MV-4-11 (cell line): ENCODE measurements at places on chromosomes 5 and 9.

- DNase-seq: peak; percentile 85
These were observed 8.1 kb downstream of the MTMR12 start for GRCh38 chr5:32304622-32305021.

GRCh38 chr9:123063177-123063598, 29.7 kb downstream of the GPR21 start:
- DNase-seq: no peak

GRCh38 chr5:115262011-115262320, 711 bp downstream of the PGGT1B start:
- no peak for DNase-seq

- no peak for DNase-seq
These were observed 244.7 kb downstream of the ICE1 start for GRCh38 chr5:5667136-5667554.

DNA sequence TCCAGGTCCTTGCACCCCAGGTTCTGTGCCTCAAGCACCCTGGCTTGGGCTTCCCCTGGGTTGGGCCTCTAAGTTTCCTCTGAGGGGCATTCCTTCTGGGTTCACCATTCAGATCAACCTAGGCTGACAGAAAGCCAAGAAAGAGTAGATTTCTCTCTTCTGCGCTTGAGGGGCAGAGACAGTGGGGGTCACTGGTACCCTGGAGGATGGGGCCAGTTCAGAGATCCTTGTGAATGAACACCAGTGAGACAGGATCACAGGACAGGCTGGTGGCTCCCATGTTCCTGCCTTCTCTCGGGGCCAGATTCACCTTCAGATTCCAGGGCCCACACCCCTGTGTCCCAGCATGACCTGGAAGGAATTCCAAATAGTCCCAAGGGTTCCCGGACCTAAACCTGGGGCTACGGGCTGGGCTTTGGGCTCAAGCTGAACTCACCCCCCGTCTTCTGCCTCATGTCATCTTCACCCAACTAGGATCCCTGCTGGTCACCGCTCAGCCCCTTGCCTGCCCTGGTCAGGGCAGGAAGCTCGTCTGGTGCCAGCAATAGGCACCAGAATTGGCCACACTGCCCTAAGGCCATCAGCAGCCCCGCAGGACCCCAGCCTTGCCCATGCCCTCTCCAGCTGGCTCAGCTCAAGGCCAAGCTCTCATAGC, 91.8 kb upstream of the MVB12B start:
- no peak for DNase-seq

DNA sequence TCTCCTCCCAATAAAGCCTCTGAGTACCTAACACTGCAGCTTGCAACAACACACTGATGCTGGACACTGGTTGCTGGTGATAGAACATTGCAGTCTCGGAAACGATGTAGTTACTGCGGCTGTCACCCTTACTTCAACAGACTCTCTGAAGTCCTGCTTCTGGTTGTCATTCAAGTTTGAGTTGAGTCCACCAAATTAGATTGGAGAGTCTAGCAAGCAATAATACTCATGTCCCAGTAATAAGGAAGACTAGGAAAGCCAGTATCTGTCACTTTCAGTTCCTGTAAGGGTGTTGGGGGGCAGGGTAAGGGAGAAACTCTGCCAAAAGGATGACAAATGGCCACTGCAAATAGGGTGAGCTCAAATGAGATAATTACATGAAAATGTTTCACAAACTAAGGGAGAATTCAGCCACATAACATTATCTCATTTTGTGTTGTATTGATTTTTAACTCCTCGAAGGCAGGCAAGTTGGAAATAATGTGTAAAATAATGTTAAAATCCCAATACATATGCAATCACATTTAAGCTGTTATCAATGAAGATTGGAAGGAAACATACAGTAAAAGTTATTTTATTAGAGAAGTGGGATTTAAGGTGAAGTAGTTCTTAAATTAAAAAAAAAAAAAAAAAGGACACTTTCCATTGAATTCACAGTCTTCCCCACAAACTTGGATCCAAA, 849 bp upstream of the IFT74 start:
- DNase-seq: peak; percentile 84

- no peak for DNase-seq
These were observed 50.2 kb upstream of the SEMA4D start for GRCh38 chr9:89548071-89548638.

GRCh38 chr9:9574080-9574479, 1038.7 kb downstream of the PTPRD start:
- DNase-seq: no peak

DNA sequence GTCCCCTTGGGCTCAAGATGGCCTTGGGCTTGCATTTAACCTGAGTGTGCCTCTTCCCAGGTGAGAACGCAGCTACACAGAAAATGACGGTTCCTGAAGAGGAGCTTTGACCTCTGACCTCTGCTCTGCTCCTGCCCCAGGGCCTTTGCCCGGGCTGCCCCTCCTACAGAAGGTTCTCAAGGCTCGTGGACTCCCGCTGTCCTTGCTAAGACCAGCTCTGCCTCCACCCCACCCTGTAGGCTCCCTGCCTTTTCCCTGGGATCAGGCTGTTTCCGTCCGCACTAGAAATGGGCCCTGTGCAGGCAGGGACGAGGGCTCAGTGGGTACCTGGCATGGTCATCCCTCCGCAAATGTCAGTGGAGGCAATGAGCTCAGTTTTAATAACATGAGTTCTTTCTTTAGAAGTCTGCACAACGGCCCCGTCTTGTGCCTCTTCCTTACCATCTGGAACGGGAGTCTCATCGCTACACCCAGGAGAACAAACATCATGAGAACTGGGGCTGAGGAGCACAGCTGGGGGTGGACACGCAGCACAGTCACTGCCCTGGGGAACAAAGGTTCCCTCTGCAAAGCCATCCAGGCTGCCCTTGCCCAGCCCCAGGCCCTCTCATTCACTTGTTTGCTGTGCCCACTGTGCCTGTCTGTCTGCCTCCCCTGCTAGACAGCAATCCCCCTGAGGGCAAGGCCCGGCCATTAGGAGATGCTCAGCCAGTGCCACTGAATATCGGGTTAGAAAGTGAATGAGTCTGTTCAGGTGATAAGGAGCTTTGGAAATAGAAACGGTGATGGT, 26.7 kb upstream of the LPCAT1 start:
- no peak for DNase-seq

DNA sequence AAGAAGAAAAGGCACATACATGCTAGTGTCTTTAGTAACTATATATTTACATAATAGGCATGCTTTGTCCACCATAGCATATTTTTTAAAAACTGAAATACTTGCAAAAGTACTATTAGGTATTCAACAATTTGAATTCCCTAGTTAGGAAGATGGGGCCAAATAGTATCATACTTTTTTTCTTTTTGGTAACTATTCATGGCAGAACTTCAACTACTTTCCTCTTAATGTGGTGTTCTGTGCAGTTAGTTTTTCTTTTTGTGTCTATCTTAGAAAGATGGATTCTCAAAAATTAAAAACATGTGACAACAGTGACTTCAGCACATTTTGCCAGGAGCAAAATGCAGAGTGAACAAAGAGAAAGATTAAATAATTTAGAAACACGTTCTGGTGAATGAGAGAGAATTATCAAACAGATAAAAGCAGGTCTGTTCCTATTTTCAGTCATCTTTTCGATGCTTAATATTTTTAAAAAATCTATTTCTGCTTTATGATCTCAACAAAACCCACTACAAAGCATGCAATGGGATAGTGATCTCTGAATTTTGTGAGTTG, 341.1 kb downstream of the ARL15 start:
- DNase-seq: no peak

DNA sequence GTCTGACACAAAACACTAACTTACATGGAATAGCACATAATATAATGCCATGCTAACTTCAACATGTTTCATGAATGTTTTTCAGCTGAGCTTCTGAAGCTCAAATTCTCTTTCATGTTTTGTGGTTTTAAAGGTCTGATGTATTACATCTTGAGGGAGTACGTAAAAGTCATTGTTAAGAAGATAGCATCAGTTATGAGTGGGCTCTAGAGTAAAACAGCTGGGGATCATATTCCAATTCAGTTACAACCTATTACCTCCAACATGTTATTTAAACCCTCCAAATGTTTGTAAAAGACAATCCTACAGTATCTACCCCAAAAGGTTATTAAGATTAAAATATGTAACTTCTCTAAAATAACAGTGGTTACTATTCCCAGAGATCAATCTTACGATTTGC, 19.2 kb downstream of the CETN3 start:
- DNase-seq: no peak

GRCh38 chr5:75623846-75624245, 12.6 kb downstream of the ANKDD1B start:
- DNase-seq: no peak

- peak; percentile 56 for DNase-seq
These were observed 26.2 kb downstream of the WWC1 start for GRCh38 chr5:168317521-168318147.

GRCh38 chr9:76302947-76303550, 91.2 kb downstream of the RFK start:
- DNase-seq: peak; percentile 36

- DNase-seq: no peak
These were observed 28.6 kb downstream of the PTPDC1 start for GRCh38 chr9:94112716-94113465.

GRCh38 chr5:145848854-145849253, 13.7 kb upstream of the PRELID2 start:
- no peak for DNase-seq

GRCh38 chr9:127728808-127729207, 6.3 kb downstream of the TOR2A start:
- no peak for DNase-seq

- DNase-seq: no peak
These were observed 84.0 kb downstream of the ERP44 start for GRCh38 chr9:100014846-100015245.

DNA sequence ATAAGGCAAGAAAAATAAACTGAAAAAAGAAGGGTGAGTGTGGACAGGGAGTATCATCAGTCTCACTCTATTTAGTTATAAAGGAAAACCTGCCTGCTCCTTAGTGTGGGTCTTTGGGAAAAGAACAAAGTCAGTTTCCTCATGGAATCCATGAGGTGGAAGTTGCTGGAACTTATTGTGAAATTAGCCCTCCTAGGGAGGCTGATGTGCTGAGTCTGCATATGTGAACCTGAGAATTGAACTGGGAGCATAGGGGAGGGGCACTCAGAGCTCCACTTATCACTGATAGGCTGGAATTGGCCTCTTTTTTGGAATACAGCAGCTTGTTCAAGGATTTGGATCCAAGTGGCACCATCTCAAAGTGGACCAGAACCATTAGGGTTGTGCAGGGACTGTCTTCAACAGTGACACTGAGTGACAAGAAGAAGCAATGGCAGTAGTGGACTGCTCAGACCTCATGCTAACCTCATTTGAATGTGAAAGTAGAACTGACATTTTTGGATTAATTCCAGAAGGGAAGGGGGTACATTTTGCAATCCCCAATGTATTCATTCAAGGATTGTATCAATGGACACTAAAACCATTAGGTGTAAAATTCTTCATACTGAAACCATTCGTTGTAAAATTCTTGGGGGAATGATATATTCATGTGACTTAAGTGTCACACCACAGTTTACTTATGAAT, 103.6 kb upstream of the KLF9 start:
- DNase-seq: peak; percentile 29

DNA sequence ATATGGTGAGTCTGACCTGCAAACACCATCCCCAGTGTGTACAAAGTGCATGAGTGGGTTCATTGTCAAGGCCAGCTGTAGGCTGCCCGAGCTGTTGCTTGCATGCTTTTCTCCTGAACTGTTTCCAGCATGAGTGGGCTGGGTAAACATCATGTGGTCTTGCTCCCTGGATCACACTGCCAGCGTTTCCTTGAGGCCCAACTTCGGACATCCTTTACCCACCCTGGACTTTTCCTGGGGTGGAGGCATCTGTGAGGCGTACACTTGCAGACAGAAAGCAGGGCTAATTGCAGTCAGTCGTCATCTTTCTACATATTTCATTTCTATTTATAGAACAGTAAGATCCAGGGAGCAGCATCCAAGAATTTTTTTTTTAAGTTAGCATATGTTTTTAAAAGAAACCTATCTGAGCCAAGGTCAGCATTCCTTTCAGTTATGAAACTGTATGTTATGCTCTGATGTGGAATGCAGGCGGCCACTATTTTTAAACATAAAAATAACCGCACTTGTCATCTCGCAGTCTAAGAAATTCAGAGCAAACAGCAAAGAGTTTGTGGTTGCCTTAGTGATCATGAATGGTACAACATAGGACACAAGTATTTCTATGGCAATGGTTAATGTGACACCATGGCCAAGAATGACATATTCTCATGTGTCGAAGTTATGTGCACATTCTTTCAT, 106.5 kb upstream of the DMRT1 start:
- DNase-seq: no peak

- no peak for DNase-seq
These were observed 100.4 kb downstream of the LURAP1L start for GRCh38 chr9:12875191-12875590.

DNA sequence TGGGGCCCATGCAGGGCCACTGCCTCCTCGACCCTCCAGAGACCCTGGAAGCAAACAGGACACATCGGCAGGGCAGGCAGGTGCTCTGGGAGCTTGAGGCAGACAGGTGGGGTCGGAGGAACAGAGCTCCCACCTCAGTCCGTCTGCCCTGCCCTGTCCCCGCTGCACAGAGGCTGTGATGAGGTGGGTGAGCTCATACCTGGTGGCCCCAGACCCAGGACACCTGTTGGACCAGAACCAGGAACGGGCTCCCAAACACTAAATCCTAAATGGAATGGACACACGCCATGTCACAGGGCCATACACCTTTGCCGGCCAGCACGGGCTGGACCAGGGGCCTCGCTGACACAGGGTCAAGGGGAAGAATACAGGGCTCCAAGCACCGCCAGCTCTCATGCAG, 5.5 kb downstream of the SOHLH1 start:
- DNase-seq: no peak

DNA sequence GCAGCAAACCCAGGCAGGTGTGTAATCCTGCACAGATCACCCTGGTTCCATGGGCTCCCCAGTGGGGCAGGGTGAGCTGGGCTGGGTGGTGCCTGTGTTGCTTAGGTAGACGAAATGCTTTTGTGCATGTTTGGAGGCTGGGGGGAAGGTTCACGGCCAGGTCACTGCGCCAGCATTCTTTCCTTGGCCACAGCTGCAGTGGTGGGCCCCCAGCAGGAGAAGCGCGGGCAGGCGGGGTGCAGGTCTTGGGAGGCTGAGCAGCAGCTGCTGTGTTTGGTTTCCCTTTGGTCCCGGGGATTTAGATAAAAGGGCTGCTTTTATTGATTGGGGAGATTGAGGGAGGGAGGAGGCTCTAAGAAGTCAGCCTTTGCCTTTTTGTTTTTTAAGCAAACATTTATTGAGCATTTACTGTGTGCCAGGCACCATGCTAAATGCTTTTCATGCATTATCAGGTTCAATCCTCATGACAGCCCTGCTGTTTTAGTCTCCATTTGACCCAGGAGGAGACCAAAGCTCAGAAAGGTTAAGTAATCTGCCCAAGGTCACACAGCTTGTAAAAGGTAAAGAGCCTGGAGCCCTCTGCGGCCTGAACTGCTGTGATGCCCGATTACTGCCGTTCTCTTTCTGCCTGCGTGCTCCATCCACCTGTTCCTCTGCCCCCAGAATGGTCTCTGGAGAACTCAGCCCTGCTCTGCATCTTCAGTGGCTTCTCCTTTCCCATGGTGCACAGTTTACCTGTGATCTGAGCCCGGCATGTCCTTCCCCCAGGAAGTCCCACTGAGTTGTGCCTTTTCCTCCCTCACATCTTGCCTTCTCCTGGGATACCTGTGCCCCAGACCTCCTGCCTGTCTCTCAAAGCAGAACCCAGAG, 94.4 kb downstream of the MACROH2A1 start:
- peak; percentile 12 for DNase-seq

GRCh38 chr9:129726322-129727160, 26.3 kb downstream of the PTGES start:
- DNase-seq: peak; percentile 38
